ENCODE measurements at places on chromosomes 1 and 21.
A peak's percentile ranks its signal among the peaks of the same experiment; 100 is the strongest.

DNA sequence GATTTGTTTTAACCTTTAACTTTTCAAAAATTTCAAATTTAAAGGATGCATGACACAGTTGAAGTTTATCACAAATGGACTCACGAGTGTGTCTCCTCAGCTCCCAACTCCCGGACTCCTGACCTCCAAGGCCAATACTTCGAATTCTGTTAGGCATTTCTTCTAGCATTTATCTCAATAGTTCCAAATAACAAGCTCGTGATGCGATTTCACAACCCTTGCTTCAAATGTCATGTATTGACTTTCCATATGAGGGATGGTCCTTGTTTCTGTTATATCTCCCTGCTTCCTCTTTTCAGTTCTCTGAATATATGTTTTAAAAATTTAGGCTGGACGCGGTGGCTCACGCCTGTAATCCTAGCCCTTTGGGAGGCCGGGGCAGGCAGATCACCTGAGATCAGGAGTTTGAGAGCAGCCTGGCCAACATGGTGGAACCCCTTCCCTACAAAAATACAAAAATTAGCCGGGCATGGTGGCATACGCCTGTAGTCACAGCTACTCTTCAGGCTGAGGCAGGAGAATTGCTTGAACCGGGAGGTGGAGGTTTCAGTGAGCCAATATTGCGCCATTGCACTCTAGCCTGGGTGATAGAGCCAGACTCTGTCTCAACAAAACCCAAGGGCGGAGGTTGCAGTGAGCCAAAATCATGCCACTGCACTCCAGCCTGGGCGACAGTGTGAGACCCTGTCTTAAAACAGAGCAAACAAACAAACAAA lies 52.0 kb upstream of the TINAGL1 start:
- no peak for DNase-seq

GRCh38 chr1:6148497-6149241 lies 31.5 kb downstream of the CHD5 start:
- DNase-seq = peak; percentile 55

DNA sequence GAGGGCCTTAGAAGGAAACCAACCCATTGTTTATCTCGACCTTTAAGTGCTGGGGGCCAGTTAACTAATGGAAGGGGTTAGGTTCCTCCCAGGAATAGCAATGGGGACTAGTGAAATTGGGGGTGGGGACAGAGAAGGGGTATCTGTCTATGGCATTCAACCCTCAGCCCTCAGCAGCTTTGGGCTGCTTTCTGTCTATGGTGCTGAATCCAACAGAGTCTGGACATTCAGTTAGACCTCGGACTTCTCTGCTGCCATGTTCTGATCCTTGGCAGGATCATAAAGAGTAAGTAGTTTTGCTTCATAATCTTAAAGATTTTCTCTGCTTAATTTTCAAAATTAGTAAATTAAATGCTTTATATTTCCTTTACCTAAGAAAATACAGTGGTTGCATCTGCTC lies 2.6 kb upstream of the EPHA10 start:
- no peak for DNase-seq

- DNase-seq = no peak
Observed at GRCh38 chr21:43024439-43025136, 50.2 kb downstream of the PKNOX1 start.

DNA sequence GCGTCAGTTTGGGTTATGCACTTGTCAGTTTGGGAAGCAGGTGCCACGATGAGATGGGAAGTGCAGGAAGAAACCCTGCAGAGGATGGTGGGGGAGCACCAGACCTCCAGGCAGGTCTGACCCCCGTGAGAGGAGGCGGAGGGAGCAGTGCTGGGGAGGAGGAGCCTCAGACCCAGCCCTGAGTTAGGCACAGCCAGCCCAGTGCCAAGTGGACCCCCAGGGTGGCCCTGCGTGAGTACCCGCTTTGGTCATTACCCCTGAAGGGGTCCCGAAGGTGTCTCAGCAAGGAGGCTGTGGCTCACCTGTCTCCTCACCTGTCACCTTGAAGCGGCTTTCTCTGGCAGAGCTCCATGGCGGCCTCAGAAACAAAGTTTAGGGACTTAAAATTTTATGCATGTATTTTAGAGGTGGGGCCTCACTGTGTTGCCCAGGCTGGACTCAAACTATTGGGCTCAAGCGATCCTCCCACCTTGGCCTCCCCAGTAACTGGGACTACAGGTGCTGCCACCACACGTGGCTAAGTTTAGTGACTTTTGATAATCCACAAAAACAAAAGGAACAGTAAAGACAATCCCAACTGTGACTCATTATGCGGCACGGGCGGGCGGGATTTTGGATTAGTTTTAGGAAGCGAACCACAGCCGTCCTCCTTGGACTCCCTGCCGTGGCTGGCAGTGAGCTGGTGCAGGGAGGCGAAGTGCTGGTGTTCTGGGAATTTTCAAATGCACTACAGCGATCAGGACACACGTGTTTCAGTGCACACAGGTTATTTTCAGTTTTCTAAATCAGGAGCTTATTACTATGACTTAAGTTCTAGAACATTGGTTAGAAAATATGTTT lies 4.7 kb downstream of the AGPAT3 start:
- no peak for DNase-seq

DNA sequence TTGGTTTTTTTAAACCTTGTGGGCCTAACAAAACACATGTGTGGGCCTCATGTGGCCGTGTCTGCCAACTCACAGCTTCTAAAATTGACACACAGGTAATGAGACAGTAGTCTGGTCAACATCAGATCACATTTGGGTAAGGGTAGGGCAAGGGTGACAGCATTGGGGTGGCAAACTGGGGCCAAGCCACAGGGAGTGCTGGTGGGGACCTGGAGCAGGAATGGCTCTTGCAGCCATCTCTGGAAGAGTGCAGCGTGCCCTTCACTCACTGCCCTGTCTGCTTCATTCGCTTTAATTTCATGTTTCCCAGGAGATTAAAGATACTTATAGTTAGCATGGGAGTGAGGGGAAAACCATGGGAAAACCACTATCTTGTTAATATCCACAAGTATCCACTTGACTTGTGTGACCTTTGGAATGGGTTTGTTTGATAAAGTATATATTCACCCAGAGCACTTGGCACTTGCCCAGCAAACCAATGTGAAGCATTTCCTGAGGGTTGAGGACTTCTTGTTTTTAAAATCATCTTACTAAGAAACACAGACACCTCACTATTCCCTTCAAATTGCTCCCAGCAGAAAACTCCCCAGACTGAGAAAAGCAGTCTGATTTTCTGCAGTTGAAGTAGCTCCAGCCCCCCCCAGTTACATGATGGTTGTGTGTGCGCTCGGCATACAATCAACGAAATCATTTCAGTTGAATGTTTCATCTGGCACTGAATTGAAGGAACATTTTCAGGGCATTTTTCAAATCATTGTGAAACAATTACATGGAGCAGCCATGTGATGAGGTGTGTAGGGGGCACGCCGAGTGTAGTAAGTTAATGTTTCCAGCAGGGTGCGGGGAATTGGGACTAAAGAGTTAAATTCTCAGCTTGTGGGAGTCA lies 175.7 kb downstream of the VPS13D start:
- no peak for DNase-seq

- DNase-seq = no peak
Observed at GRCh38 chr1:116370181-116370580, 2.9 kb upstream of the ATP1A1 start.

DNA sequence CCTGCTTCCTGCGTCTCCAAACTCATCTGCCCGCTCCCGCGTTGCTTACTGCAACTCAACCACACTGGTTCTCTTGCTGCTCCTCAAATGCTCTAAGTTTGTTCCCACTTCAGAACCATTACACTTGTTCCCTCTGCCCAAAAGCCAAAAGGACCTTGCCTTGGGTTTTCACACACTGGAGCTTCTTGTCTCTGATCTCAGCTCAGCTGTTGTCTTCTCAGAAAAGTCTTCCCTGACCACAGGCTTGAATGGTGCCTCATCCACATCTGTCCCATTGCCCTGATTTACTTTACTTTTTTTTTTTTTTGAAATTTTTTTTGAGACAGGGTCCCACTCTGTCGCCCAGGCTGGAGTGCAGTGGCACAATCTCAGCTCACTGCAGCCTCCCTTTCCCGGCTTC lies 44.3 kb upstream of the SYT14 start:
- DNase-seq = no peak

DNA sequence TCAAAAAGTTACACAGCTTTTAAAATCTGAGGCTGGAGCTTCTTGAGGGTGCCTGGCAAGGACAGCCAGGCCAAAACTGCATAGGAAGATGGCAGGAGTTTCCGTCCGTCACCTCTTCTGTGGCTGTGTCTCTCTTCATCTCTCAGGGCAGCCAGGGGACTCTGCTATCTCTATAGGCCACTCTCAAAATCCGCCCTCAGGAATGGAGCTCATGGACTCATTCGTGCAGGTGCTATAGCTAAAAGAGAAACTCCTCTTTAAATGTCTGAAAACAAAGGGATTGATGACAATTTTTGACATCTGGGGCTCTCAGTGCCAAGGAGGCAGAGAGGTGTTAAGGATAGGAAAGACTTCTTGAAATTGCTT lies 27.2 kb downstream of the OVAAL start:
- DNase-seq = no peak

- DNase-seq = no peak
Observed at GRCh38 chr1:208240662-208241355, 3.4 kb downstream of the PLXNA2 start.

GRCh38 chr21:24428591-24429199 lies 1178.6 kb downstream of the MRPL39 start:
- DNase-seq = no peak

GRCh38 chr21:21530680-21531079 lies 532.5 kb downstream of the NCAM2 start:
- DNase-seq = no peak

DNA sequence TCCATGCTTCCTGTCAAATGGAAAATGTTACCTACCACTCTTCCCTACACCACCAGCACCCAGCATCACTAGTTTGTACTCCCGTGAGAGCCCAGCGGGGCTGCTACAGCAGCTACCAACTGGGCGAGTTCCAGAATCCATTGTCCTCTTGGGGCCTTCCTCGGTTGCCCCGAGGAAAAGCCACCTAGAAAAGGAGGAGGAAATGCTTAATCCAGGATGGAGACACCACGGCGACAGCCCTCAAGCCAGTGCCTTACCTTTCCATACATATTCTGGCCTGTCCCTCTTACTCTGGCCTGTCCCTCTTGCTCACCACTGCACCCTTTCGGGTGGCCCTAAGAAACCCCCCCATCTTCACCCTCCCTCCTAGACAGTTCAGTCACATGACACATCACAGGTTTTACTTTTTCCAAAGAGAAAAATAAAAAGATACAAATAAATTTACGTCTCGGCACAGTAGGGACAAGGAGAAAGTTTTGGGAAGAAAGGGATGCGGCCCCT lies 478 bp downstream of the RIT1 start:
- no peak for DNase-seq

GRCh38 chr1:32335790-32336590 lies at the start of gene MARCKSL1:
MARCKSL1 (minus strand) TSS chr1:32336233; CDS start chr1:32336033, 200 bp downstream.
- DNase-seq = peak; percentile 77

DNA sequence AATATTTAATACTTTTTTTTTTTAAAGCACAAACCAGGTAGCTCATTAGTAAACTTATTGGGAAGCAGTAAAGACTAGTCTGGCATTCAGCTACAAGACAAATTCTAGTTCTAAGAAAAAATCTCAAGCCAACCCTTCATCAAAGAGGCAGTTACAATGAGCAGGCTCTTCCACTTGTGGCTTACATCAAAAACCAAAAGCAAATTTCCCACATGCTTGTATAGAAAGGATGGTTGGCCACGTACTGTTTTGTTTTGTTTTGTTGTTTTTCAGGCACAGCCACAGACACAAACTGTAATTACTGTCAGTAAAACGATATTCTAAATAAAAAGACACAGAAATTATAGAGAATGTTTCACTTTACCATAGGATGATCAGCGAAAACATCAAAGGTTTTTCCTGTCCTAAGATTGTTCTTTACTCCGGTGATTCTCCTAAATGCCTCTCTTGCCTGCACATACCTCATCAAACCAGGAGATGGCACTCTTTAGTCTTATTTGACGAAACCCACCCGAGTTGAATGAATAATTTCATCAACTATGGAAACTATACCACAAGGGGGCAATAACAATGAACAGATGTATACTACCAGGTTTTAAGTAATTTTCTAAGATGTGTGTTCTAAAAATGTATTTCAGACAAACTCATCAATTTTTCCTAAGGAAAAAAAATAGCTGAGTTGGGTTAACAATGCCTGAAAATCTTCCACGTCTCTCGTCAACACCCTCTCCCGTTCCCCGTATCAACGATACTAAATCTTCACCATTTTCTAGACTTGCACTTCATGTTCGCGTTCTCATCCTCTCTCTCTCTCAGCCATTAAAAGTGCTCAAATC lies 26.9 kb downstream of the RPL5 start:
- no peak for DNase-seq

DNA sequence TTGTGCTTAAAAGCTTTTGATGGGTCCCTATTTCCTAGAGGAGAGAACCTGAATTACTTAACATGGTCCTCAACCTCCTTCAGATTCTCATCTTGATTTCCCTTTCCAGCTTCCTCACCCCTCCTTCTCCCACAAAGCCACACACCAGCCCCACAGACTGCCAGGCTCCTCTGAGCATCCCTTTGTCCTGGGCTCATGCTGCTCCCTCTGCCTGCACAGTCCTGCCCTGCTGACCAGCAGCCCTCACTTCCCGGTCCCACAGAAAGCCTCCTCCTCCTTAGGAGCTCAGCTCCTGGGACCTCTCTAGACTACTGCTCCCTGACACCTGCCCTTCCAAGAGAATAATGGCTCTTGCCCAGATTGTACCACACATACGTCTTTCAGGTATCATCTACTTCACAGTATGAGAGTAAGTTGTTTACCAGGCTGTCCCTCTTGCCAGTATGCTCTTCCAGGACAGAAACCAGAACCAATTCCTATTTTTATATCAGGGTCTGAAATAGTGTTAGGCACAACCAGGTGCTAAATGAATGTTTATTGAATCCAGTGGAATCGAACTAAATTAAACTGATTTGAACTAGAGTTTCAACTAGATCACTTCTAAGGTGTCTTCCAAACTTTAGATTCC lies 373.4 kb downstream of the LMX1A start:
- no peak for DNase-seq

GRCh38 chr1:151036356-151036755 lies at the start of gene BNIPL:
BNIPL (plus strand) TSS chr1:151036586; CDS start chr1:151036726, 140 bp downstream.
- no peak for DNase-seq

DNA sequence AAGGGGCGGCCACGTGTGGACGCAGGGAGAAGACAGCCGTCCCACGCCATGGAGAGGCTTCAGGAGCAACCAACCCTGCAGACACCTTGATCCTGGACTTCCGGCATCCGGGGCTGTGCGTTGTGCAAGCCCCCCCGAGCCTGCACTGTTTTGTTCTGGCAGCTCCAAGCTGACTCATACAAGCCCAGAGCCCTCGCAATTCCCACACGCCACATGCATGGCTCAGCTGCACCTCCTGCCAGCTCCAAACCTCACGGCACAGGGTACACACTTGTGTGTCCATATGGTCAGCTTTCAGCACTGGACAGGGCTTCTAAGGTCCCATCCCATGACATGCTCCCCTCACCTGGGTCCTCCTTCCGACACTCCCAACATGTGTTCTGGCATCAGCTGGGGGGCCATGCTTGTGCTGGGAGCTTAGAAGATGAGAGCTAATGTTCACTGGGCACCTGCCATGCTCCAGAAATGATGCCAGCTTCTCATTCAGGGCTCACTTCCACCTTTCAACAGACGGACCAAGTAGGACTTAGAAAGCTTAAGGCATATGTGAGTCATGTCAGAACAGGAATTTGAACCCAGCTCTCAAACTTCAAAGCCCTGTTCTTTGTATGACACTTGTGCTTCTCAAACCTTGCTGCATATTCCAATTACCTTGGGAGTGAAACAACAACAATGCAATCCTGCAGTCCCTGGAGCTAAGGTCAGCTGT lies 137.3 kb downstream of the PGBD5 start:
- no peak for DNase-seq

Data from stimulated activated CD8-positive, alpha-beta memory T cell treated with anti-CD3 and anti-CD28 coated beads, Interleukin-4, amount 100 ng/mL, for 24 hours (primary cell).